ENCODE measurements at places on chromosomes 6 and 20.

DNA sequence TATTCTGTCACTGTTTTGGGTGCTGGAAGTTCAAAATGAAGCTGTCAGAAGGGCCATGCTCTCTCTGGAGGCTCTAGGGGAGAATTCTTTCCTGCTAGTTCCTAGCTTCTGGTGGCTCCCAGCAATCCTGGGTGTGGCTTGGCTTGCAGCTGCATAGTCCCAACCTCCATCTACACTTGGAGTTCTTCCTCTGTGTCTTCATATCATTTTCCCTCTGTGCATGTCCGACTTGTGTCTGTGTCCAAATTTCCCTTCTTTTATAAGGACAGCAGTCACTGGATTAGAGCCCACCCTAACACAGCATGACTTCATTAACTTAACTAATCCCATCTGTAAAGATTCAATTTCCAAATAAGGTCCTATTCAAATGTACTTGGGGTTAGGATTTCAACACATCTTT lies 23.3 kb upstream of the ENPP1 start:
- DNase-seq, result no peak

GRCh38 chr6:65229825-65230224 lies 477.2 kb downstream of the EYS start:
- no peak for DNase-seq

- no peak for DNase-seq
Measured at GRCh38 chr6:149933461-149933860, 8.4 kb upstream of the ULBP2 start.

DNA sequence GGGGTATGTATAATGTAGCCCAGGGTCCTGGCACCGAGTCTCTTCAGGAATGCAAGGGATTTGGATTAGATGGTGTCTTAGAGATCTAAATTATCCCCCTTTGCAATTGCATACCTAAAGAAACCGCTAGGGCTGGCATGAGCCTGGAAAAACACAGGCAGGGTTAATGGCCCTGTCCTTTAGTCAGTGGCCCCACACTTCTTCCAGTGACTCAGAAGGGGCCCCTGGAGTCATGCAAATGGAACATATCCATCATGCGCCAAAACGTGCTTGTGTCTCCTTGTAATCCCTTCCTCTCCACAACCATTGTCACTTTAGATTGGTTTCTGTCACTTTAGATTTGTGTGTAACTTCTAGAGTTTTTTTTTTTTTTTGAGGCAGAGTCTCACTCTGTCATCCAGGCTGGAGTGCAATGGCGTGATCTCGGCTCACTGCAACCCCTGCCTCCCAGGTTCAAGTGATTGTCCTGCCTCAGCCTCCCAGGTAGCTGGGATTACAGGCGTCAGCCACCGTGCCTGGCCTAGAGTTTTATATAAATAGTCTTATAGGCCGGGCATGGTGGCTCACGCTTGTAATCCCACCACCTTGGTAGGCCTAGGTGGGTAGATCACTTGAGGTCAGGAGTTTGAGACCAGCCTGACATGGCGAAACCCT lies 8.7 kb upstream of the MYBL2 start:
- DNase-seq, result no peak

GRCh38 chr6:41799559-41799911 lies 12.0 kb downstream of the TOMM6 start:
- no peak for DNase-seq
